T-cell (primary cell): ENCODE measurements at places on chromosomes 7 and 10.
A peak's percentile ranks its signal among the peaks of the same experiment; 100 is the strongest.

GRCh38 chr7:89002981-89003956, 207.7 kb upstream of the TEX47 start:
- H3K4me3 ChIP-seq = peak overlapping the region; percentile 25
- no peaks in the 10 kb centered on the region for H3K27me3 ChIP-seq
- no peak for DNase-seq
- H3K27ac ChIP-seq = no peak overlapping the region

DNA sequence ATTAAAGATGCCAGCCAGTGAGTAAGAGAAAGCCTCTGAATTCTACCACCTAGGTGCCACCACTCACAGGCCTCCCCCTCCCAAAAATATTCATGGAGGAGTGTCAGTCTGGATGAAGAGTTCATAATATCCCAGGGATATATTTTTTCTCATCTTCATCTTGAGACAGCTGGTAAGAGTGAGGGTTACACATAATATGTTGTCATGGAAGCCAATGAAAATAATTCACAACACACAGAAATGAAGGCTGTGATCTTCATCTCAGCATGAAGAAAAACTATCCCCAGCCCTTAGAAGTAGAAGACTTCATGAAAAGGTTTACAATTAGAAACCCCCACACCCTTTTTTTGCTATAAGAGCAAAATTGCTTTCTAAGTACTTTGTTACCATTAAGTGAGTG, 175.6 kb downstream of the DNAH11 start:
- no peak overlapping the region for H3K27ac ChIP-seq
- H3K4me3 ChIP-seq = no peak overlapping the region
- no peaks in the 10 kb centered on the region for H3K4me1 ChIP-seq
- no peaks in the 10 kb centered on the region for H3K36me3 ChIP-seq
- H3K27me3 ChIP-seq = no peaks in the 10 kb centered on the region
- no peak for DNase-seq

DNA sequence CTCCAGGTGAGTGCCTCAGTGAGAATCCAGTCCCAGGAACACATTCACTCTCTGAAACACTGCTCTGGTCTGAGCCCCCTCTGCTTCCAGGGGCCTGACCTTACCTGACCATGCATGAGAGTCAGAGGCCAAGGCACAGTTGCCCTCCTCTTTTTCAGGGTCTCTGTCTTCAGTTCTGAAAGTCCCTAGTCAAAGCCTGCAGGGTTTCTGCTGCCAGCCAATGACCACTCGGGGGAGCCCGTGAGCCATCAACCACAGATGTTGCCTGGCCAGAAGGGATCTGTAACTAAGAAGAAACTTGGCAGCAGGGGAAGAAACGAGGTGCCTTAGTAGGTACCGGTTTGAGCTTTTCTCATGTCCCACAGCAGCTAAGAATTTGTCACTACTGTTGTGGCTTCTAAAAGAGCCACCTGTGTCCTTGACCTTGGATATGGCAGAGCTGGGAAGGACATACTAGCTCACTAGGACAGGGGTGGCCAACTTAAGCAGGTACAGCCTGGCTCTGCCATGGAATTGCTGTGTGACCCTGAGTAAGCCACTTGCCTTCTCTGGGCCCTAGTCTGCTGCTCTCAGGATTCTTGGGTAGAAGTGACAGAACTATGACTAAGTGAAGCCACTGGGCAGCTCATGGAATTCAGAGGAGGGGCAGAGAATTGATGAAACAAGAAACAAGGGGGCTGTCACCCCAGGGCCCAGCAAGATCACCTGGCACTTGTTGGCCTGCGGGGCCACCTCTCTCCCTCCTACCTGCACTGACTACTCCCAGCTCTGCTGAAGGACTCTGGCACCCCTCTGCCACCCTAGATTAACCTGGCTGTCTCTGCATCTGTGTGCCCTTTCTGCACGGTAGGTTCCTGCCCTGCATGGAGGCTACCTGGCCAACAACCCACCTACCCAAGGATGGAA, 83.8 kb upstream of the GPR26 start:
- H3K4me3 ChIP-seq = no peak overlapping the region
- H3K27ac ChIP-seq = no peak overlapping the region

GRCh38 chr7:148912758-148913541, 28.9 kb upstream of the EZH2 start:
- peaks cover 3% of the 10 kb centered on the region for H3K27me3 ChIP-seq
- H3K4me1 ChIP-seq = peaks cover 38% of the 10 kb centered on the region
- H3K36me3 ChIP-seq = no peaks in the 10 kb centered on the region
- no peak overlapping the region for H3K4me3 ChIP-seq
- no peak for DNase-seq

DNA sequence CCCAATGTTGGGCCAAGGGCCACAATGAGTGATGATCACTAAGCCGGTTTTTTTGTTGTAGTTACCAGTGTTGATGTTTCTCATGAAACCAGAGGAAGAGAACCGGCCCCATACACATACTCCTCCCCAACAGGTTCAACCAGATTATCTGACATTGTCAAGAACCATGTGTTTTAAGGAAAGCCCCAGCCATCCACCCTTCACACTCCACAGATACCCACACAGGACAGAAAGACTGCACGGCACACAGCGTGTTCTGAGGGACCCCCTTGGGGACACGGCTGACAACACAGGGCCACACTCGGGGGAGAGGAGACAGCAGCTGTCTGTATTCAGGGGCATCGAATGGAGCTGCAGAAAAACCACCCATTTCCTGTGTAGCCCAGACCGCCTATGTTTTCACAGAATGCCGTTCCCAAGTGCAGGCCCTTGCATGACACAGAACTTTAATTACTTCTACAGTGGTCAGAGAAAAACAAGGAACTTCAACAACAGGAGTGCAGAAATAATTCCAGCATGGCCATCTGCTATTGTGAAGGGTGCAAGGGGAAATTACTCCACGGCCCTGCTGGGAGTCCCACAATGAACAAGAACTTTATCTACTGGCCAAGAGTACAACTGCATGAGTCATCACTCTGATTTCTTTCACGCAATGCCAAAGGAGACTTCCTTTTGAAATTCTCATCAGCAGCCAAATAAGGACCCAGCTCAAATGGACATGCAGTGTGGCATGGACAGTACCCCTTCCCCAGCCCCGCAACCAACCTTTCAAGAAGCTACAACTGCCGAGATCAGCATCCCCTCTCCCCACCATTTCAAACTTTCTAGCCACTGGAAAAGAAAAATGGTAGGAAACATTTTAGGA, 2.3 kb downstream of the KLF6 start:
- peaks cover 59% of the 10 kb centered on the region for H3K4me1 ChIP-seq
- peak overlapping the region; percentile 99 for H3K27ac ChIP-seq
- peak; percentile 51 for DNase-seq
- H3K36me3 ChIP-seq = peaks cover 9% of the 10 kb centered on the region

DNA sequence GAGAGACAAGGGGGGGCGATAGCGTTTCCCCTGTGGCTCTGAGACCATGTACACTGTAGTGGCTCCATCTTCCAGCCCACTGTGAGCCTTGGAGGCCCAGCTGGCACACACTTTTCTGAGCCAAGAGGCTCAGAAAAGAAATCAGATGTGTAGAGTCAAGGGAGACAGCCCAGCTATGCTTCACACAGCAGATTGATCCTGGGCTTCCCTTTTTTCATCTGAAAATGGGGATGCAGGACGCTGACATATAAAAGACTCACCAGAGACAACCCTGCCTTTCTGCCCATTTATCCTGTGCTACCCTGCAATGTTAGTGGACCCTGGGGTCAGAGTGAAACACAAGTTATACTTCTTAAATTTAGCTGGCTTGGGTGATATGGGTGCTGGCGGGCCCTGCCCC, 14.3 kb downstream of the TMEM273 start:
- peaks cover 32% of the 10 kb centered on the region for H3K4me1 ChIP-seq
- no peak overlapping the region for H3K27ac ChIP-seq
- H3K4me3 ChIP-seq = no peak overlapping the region
- no peaks in the 10 kb centered on the region for H3K36me3 ChIP-seq

DNA sequence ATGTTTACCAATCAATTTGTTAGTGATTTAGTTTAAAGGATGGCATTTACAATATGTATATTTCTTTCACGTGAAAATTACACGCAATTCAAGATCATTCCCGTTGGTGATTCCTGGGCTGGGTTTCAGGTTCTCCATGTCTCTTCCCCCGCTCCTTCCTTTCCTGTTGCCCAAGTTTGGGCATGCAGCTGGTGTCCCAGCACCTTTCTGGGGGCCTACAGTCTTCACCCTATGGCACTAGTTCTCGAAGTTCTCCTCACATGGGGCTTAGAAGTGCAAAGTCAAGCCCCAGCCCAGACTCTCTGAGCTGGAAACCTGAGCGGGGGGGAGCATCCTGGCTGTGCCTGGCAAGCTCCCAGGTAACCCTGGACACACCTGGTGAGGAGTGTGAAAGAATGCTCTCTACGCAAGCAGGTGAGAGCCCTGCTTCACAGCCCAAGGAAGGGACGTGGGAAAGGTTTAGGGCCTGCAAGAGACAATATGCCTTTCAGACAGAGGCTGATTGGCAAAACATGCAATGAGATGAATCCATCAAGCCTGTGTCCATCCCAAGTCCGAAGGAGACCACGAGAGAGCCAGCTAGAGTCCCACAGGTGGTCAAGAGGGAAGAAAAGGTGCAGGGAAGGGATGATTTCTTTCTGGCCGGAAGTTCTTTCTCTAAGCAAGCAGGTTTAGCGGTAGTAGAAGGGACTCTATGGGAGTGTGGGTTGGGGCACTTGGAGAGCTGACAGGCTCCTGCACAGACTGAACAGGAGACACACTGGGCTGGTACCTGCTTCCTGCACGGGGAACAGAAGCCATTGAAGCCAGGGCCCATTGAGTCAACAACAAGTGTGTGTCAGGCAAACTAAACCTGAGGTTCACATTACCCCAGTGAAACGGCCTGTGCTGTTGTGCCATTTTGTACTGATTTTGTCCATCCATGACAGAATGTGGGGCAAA, 131.1 kb downstream of the ADARB2 start:
- DNase-seq = no peak
- H3K4me1 ChIP-seq = peaks cover 3% of the 10 kb centered on the region
- H3K36me3 ChIP-seq = no peaks in the 10 kb centered on the region
- H3K4me3 ChIP-seq = no peak overlapping the region
- H3K27ac ChIP-seq = no peak overlapping the region
- H3K27me3 ChIP-seq = peaks cover 45% of the 10 kb centered on the region

DNA sequence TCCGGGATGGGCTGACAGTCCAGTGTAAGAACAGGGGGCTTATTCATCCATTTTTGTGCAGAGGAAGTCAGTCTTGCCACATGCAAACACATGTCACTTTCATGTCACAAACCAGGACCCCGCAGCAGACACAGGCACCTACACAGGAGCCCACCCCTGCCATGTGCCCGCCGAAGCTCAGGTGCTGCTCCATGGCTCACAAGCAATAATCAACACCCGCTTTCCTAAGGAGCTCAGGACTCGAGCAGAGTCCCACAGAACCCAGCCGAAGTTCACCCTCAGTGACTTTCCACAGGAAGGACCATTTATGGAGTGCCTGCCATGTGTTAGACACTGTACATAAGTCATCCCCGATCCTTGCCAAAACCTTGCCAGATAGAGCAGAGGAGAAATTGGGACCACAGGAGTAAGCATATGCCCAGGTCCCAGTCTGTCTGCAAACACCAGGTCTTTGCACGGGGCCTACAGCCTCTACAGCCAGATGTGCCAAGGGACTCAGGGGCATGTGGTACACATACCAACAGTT, 99.4 kb downstream of the EBF3 start:
- H3K27me3 ChIP-seq = no peaks in the 10 kb centered on the region
- H3K36me3 ChIP-seq = no peaks in the 10 kb centered on the region
- H3K4me3 ChIP-seq = no peak overlapping the region
- no peak for DNase-seq
- H3K4me1 ChIP-seq = no peaks in the 10 kb centered on the region

GRCh38 chr7:95927756-95928155, 155.4 kb downstream of the DYNC1I1 start:
- H3K27ac ChIP-seq = no peak overlapping the region
- peaks cover 2% of the 10 kb centered on the region for H3K27me3 ChIP-seq
- no peak overlapping the region for H3K4me3 ChIP-seq
- H3K36me3 ChIP-seq = no peaks in the 10 kb centered on the region

- peaks cover 6% of the 10 kb centered on the region for H3K27me3 ChIP-seq
- no peak overlapping the region for H3K4me3 ChIP-seq
- no peak overlapping the region for H3K27ac ChIP-seq
- H3K4me1 ChIP-seq = no peaks in the 10 kb centered on the region
- no peaks in the 10 kb centered on the region for H3K36me3 ChIP-seq
Measured at GRCh38 chr7:127162366-127162765, 90.4 kb downstream of the GRM8 start.

DNA sequence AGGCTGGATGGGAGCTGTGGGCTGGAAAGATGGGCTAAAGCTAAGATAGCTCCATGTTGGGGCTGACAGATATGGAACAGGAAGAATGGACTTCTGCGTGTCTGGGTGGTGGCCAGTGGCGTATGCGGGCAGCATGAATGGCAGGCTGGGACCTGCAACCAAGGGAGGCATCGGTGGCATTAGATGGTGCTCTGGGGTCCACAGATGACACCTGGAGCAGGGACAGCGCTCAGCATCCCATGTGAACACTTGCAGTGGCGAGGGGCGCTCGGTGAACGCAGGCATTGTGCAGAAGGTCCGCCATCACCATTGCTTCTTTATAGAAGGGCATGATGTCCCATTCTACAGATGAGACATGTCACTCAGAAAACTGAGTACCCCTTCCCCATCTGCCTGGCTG, 21.0 kb upstream of the SMARCD3 start:
- H3K4me1 ChIP-seq = peaks cover 15% of the 10 kb centered on the region
- H3K4me3 ChIP-seq = no peak overlapping the region
- H3K36me3 ChIP-seq = no peaks in the 10 kb centered on the region

GRCh38 chr10:131644289-131644688, 256.5 kb upstream of the PPP2R2D start:
- DNase-seq = no peak
- no peaks in the 10 kb centered on the region for H3K36me3 ChIP-seq
- H3K4me1 ChIP-seq = no peaks in the 10 kb centered on the region
- no peak overlapping the region for H3K4me3 ChIP-seq
- no peak overlapping the region for H3K27ac ChIP-seq

- H3K27ac ChIP-seq = no peak overlapping the region
- no peaks in the 10 kb centered on the region for H3K27me3 ChIP-seq
- H3K36me3 ChIP-seq = no peaks in the 10 kb centered on the region
- H3K4me1 ChIP-seq = no peaks in the 10 kb centered on the region
- no peak for DNase-seq
- H3K4me3 ChIP-seq = no peak overlapping the region
Measured at GRCh38 chr7:138649506-138649905, 51.7 kb downstream of the SVOPL start.

- H3K27ac ChIP-seq = no peak overlapping the region
- no peaks in the 10 kb centered on the region for H3K27me3 ChIP-seq
- H3K4me1 ChIP-seq = no peaks in the 10 kb centered on the region
- no peaks in the 10 kb centered on the region for H3K36me3 ChIP-seq
- no peak for DNase-seq
Measured at GRCh38 chr7:144632724-144633123, 203.1 kb downstream of the TPK1 start.

DNA sequence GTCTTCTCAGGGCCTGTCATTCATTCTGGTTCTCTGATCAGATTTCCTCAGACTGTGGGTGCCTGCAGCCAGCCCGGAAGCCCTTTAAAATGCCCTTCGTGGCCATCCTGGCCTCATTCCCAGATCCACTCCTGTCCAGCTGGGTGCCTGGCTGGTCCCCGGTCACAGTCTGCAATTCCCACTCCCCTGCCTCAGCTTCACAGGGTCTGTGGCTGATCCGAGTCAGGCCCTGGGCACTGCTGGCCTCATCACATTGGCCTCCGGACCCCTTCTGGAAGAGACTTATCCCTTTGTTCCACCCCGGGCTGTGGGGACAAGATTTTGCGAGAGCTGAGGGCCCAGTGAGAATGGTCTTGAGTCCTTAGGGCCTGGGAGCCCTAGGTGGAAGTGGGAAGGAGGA, 12.1 kb downstream of the DOCK1 start:
- H3K27me3 ChIP-seq = no peaks in the 10 kb centered on the region
- H3K4me3 ChIP-seq = no peak overlapping the region
- H3K36me3 ChIP-seq = no peaks in the 10 kb centered on the region
- no peak overlapping the region for H3K27ac ChIP-seq
- no peak for DNase-seq
